Fibroblast of skin of left quadriceps (primary cell): ENCODE measurements at places on chromosomes 11 and 22.

- no peak for DNase-seq
These were observed 114.2 kb downstream of the CHST1 start for GRCh38 chr11:45551191-45551713.

GRCh38 chr11:102591160-102591718 is 33.9 kb downstream of the MMP20 start:
- DNase-seq: no peak

GRCh38 chr11:118084247-118084646 is 2.5 kb downstream of the SMIM35 start:
- no peak for DNase-seq

GRCh38 chr11:111011275-111011594 is 234.3 kb upstream of the POU2AF2 start:
- no peak for DNase-seq

DNA sequence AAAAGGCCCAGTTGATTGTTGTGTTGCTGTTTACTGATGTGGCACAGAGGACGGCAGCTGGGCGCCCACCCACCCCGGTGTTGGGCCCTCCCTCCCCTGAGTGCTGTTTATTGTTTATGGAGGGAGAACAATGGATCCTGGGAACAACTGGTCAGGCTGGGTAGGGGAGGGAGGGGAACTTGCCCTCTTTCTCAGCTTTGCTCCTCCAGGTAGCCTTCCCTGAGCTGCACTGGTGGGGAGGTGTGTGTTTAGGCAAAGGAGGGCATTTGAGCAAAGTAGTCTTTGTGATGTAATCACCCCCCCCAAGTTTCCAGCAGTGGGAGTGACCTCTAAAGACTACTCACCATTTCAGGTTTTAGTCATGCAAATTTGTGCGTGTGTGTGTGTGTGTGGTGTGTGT is 1035.3 kb downstream of the NTM start:
- no peak for DNase-seq

- no peak for DNase-seq
These were observed 186.6 kb downstream of the ADAMTS15 start for GRCh38 chr11:130634961-130635473.
